ENCODE measurements at places on chromosomes 11 and 22.

GRCh38 chr11:17934194-17934593 lies 78.7 kb downstream of the SERGEF start:
- peak; percentile 3 for DNase-seq

GRCh38 chr22:37229012-37229804 lies 14.9 kb downstream of the RAC2 start:
- no peak for DNase-seq

- DNase-seq: peak; percentile 10
These were observed 91.0 kb downstream of the TMPRSS5 start for GRCh38 chr11:113615098-113615497.

- DNase-seq: peak; percentile 5
These were observed 3.8 kb upstream of the OR5A2 start for GRCh38 chr11:59429924-59430516.

DNA sequence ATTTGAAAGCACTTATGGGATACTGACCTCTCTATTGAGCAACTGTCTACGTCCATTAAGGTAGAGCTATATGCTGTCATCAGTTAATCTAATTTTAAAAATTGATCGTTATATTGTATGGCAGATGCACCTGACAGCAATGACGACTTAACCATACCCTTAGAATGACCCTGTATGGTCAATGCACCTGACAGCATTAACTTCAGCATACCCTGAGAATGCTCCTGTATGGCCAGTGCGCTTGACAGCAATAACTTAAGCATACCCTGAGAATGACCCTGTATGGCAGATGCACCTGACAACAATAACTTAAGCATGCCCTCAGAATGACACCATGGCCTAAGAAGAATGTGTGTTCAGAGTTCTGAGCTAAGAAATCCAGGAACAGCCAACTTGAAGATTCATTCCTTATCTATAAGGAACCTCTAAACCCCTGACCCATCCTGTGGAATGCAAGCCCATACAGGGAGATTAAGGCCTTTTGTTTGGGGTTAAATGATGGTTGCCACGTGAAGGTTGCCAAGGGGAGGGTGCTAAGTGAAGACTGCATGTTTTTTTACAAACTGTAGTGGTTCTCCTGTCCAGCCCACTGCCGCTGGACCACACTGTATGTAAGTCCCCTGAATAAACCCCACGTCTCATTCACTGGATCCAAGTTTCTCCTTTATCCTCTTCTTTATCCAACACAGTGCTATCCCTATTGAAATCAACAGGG lies 138.3 kb downstream of the GUCY1A2 start:
- DNase-seq: no peak

- DNase-seq: no peak
These were observed 55.2 kb upstream of the ATXN10 start for GRCh38 chr22:45616432-45616831.

- no peak for DNase-seq
These were observed 112.6 kb downstream of the NAT10 start for GRCh38 chr11:34218067-34218466.

- no peak for DNase-seq
These were observed 109.3 kb downstream of the CTTN start for GRCh38 chr11:70507466-70508230.

- no peak for DNase-seq
These were observed 9.2 kb downstream of the XBP1 start for GRCh38 chr22:28791124-28791523.

DNA sequence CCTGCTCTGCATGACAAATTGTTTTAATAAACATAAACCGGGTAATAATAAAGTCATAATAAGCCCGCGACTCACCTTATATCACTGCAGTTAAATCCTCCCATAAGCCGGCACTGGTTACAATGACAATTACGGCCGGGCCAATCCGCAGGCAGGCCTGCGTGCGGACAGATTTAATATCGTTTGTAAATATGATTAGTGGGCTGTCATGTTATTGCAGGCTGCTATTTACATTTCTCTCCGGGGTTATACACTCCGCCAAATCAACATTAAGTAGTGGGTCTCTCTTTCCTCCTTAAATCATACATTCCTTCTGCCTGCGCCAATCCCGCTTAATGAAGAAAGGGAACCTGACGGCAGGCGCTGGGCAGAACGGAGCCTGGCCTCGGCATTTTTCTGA lies 51.8 kb upstream of the LMO1 start:
- DNase-seq: peak; percentile 70

DNA sequence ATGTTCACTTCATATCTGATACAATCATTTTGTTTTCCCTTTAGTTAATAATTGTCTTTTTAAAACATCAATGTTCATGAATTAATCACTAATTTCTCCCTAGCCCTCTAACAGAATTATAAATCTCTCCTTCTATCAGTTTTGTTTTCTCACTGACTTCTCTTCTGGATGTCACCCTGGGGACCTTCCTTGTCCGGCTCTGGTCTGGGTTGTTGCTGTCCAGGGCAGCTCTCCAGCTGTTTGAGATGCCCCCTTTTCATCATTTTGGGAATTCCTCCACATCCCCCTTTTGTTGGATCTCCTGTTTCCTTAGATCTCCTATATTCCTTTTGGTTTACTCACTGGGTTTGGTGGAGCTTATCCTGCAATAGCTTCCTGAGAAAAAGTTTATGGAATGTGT lies 35.6 kb upstream of the PSMA1 start:
- no peak for DNase-seq

DNA sequence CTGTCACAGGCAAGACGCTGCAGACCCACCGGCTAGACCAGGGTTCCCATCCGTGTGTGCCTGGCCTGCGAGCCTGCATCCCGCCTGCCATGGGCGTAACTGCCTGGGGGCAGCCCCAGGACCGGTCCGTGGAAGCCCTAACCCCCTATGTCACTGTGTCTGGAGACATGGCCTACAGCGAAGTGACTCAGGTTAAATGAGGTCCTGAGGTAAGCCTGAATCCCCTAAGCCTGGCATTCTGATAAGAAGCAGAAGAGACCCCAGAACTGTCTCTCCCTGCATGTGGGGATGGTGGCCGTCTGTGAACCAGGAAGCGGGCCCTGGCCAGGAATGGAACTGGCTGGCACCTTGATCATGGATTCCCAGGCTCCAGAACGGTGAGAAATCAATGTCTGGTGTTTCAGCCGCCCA lies 570.1 kb downstream of the BRD1 start:
- DNase-seq: no peak

GRCh38 chr11:97764605-97765004 lies 1256.1 kb upstream of the CNTN5 start:
- no peak for DNase-seq

DNA sequence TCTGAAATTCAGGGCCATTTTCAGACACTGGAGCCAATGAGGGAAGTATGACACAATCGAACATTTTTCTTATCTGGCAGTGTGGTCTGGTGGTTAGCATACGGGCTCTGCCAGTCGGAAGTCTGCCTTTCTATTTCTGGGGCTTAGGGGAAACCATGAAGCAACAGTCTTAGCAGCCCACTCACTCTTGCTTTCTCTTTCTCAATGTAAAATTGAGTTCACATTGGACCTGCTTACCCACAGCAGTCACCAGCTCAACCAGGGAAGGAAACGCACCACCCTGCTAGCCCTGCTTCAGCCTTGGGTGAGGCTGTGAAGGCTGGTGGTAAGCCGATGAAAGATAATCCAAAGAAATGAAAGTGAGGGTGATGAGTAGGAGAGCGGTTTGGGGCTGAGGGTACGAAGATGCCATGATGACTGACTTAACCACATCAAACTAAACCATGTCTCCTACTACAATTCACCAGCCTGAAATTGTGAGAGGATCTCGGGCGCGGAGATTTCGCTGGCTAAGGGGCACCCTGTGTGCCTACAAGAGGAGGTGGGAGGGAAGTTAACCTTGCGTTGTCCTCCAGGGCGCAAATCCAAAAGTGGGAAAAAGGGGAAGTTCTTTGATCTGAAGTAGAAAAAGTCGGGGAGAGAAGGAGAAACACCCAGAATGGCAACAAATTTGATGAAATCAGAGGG lies 2.0 kb upstream of the LMO2 start:
- DNase-seq: no peak

GRCh38 chr11:81853791-81854190 lies 879.9 kb downstream of the FAM181B start:
- no peak for DNase-seq

DNA sequence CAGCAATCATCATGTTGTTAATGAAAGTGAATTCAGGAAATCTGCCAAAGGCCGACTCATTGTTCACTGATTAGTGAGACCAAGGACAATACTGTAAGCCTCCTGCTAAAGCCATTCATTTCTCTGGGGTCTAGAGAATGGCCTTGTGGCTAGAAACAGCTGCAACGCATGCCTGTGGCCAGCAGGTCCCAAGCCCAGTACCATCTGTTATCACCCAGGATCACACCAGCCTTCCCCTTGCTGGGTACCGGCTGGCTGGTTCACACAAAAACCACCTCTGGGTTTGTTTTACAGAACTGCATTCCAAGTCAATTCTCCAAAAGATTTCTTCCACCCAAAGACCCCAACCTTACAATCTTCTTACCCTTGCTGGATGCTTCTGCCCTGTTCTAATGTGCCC lies 1.1 kb downstream of the PLAAT5 start:
- DNase-seq: no peak

DNA sequence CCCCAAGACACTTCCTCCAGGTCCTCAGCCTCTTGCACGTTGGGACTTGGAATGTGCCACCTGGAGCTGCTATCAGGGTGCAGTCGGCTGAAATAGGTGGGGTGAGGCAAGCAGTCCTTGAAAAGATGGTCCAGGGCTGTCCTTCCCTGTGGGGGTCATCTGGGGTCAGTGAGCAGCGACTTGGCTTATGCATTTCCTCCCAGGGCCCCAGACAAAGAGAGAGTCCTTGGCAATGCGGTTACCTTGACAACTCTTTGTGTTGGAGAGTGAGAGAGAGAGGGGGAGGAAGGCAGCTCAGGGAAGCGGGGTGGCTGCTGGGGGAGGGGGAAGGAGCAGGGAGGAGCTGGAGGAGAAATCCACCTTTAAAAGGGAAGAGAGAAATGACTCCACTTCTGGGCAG lies 93.8 kb downstream of the MIAT start:
- no peak for DNase-seq

GRCh38 chr11:47345890-47346563 lies 6.5 kb downstream of the MYBPC3 start:
- no peak for DNase-seq

DNA sequence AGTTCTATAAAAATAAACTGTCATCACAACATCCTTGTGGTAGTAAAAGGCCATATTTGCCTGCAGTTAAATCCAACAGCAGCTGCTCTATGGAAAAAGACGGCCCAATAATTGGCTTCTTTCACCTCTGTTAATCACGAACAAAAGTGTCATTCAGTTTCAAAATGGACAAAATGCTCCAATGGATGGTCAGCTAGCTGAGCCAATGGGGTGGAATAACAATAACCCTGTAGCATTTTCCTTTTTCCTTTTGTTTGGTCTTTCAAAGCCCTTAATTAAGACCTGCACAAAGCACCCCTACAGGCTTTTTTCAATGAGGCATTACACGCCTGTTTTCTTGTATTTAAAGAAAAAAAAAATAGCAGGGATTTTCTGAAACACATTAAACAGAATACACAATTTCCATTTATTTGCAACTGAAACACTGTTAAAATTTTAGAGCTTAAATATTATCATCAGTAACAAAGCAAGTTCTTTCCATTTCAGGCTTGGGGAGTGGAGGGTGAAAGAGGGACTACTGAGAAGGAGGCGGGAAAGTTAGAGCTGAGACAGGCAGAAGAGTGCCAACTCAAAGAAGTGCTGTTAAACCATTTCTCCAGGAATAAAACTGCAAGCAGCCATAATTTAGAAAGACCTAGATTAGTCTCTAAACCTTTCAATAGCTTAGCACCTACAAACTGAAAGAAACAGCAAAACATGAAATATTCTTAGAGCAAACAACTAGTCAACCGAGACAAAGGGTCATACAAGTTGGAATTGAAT lies 28.7 kb downstream of the LGR4 start:
- peak; percentile 99 for DNase-seq

- no peak for DNase-seq
These were observed 4.3 kb upstream of the CCND1 start for GRCh38 chr11:69636512-69637197.

DNA sequence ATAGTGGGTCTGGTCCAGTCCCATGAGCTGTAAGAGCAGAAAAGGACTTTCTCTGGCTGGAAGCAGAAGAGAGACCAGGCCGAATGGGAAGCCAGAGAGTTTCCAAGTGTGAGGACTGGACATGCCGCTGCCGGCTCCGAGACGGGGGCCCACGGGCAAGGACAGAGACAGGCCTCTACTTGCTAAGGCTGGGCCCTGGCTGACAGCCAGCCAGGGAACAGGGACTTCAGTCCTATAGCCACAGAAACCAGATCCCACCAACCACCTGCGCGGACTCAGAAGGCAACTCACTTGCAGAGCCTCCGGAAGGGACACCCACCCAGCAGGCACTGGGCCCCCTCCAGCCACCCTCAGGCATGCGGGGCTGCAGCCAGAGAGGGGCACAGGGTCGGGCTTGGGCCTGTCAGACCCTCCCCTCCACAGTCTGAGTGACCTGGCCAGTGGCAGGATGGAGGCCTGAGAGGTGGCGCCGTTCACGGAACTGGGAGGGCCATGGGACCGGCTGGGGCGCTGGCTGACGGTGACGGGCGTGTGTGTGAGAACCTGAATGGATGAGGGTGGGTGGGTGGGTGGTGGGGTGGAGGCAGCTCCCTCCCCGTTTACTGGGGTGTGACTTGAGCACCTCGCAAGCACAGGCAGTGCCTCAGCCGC lies 47.8 kb upstream of the A4GALT start:
- no peak for DNase-seq

- DNase-seq: no peak
These were observed 227.5 kb upstream of the NARS2 start for GRCh38 chr11:78802058-78802761.

DNA sequence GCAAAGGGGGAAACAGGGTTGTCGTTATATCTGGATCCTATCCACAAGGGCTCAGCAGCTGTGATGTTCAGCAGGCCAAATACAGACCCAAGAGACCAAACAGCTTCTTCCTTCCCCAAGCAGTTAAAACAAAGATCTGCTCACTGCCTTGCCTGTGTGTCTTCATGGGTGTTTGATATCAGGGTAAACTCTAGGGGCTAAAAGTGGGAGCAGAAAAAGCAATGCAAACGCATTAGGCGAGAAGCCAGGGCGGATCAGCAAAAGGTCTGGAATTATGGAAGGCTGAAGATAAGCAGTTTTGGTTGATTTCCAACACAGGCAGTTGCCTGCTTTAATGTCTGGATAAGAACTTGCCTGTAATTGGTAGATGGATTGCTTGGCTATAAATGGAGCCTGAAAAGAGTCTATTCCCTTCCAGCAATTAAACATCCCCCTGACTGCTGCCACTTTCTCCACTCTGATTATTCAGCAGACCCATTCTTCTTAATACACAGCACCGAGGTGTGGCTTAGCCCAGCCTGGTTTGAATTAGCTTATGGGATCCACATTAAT lies 126.3 kb downstream of the COMMD9 start:
- peak; percentile 47 for DNase-seq
